Natural killer cell (primary cell): ENCODE measurements at places on chromosomes 3 and 15.

DNA sequence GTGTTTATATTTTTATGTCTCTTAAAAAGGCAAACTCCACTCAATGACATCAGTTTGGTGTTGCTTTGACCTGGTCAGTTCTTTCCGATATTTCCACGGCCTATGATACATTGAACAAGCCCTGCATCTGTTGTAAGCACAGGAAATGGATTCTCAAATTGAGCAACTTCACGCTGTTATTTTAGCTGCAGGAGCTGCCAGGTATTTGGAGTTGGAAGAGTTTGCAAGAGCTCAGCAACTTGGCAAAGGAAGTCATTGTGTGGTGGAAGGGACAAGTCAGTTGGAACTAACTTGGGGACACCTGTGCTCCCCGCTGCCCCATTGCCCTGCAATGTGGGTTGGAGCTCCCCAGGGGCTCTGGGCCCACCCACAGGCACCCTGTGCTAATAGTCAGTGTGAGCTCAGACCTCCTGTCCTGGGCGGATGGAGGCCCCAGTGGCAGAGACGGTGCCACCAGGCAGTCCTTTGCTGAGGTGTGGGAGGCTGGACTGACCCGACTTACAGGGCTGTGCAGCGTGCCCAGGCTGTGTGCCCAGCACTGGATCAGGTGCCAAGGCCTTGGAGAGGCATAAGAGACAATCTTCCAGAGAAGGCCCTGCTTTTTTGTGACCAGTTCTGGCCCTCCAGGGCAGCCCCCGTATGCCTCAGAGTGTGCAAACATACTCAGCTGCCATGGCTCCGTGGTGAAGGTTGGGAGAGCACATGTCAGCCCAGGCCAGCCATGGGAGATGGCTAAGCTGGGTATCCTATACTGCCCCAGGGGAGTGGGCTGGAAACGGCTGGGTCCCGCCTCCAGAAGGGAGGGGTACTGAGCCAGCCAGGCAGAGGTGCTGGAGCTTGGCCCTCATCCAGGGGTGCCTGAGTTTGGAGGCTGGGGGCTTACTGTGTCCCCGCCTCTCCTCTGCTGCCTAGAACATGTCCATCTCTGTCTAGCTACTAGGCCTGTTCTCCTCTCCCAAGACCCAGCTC is 43.5 kb downstream of the KY start:
- H3K4me1 ChIP-seq, result peaks cover 10% of the 10 kb centered on the region
- no peaks in the 10 kb centered on the region for H3K27me3 ChIP-seq
- no peak for DNase-seq
- H3K27ac ChIP-seq, result no peak overlapping the region

GRCh38 chr3:197996855-197997254 is 36.8 kb downstream of the LMLN start:
- no peaks in the 10 kb centered on the region for H3K36me3 ChIP-seq
- no peak for DNase-seq
- H3K27me3 ChIP-seq, result no peaks in the 10 kb centered on the region
- H3K4me3 ChIP-seq, result no peak overlapping the region
- no peak overlapping the region for H3K27ac ChIP-seq

DNA sequence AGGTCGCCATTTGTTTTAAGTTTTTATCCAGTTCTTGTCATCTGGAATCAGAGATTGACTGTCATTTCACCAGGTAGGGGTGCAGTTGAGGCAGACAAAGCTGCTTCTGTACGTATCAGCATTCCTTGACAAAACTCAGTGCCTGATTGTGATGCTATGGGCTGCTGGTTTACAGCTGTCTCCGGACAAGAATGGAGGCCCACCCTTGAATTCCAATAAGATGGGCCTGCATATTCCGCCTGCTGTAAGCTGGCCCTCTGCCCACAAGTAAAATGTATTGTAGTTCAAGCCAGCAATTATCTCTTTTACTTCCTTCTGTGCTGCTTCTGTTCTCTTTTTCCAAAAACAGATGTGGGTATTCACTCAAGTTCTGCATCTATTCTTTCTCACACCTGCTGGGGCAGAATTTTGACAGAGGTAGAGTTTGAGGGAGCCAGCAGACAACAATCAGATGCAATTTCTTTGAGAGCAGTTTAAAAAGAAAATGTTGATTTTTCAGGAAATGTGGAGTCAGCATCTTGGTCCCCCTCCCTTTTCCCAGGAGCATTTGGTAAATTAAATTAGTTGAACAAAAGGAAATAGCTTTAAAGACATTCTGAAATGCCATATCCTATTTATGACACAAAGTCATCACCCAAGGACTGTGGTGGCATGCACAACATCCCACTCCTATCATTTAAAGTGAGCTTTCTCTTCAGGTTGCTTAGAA is 53.5 kb downstream of the IQCH start:
- DNase-seq, result no peak
- no peaks in the 10 kb centered on the region for H3K4me1 ChIP-seq
- no peaks in the 10 kb centered on the region for H3K27me3 ChIP-seq
- H3K36me3 ChIP-seq, result no peaks in the 10 kb centered on the region
- H3K4me3 ChIP-seq, result no peak overlapping the region

DNA sequence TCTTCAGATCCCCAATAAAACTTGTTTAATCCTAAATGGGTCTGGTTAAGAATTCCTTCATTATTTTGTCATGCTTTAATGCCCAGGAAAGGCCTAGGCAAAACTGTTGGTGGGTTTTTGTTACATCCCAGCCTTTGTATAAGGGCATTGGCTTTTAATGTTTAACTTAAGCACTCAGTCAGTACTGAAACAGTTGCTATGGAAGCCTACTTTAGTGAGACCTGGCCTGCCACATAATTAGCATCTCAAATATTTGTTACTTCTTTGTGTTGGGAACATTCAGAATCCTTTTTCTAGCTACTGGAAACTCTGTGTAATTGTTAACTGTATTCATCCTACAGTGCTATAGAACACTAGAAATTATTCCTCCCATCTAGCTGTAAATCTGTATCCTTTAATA is 369.6 kb upstream of the ATP10A start:
- DNase-seq, result no peak
- H3K4me3 ChIP-seq, result no peak overlapping the region
- no peak overlapping the region for H3K27ac ChIP-seq
- H3K4me1 ChIP-seq, result no peaks in the 10 kb centered on the region
- no peaks in the 10 kb centered on the region for H3K27me3 ChIP-seq
- H3K36me3 ChIP-seq, result no peaks in the 10 kb centered on the region

DNA sequence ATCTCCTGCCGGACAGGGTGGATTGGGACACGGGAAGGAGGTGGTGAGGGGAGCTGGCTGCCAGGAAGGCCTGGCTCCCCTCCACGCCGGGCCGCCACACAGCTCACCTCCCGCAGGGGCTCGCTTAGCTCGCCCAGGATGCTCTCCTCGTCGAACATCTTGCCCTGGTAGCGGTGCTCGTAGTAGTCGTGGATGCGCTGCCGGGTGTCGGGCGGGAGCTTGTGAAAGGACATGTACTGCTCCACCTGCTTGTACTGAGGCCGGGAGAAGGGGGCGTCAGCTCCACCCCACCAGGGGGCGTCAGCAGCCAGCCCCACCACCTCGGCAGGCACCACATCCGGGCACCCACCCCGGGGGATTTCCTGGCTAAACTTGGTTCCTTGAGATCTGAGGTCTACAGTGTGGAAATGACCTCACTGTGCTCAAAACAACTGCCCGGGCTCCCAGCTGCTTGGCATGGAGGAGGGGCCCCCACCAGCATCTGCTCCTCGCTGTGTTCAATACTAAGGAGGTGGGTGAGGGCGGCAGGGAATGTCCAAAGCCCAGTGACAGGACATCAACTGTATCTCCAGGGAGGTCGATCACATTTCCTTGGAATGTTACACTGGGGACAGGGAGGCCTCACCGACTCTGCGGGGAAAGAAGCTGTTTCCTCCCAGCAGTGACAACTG is 43.4 kb downstream of the HCN4 start:
- H3K36me3 ChIP-seq, result no peaks in the 10 kb centered on the region
- no peak overlapping the region for H3K27ac ChIP-seq
- DNase-seq, result peak; percentile 9
- H3K4me3 ChIP-seq, result no peak overlapping the region
